Left cardiac atrium (tissue), 4 donors: ENCODE measurements at places on chromosomes 16 and 17.

- DNase-seq, result no peak
Measured at GRCh38 chr17:68611353-68612208, 10.4 kb upstream of the FAM20A start.

- no peak for DNase-seq
Measured at GRCh38 chr17:57946798-57947358, 8.3 kb downstream of the CUEDC1 start.

- peak; percentile 81 for DNase-seq
Measured at GRCh38 chr17:78127239-78127887, 1.2 kb downstream of the TMC6 start.

DNA sequence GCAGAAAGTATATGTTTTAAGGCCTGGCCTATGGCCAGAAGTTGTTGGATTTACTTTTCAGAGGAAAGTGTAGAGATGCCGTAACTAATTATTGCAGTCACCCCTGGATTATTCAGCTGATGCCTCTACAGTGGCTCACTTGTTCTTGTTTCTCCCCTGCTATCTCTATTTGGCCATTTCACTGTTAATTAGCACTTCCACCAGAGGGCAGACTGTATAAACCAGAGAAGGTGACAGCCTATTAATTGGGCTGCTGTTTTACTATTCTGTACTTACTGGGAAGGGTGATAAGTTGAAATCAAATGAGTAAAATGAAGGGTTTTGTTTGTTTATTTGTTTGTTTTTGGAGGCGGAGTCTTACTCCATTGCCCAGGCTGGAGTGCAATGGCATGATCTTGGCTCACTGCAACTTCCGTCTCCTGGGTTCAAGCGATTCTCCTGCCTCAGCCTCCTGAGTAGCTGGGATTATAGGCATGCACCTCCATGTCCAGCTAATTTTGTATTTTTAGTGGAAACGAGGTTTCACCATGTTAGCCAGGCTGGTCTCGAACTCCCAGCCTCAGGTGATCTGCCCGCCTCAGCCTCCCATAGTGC lies 66.0 kb downstream of the CDK12 start:
- no peak for DNase-seq

- no peak for DNase-seq
Measured at GRCh38 chr16:22789281-22789945, 24.5 kb upstream of the HS3ST2 start.

GRCh38 chr17:15782866-15783265 lies 50.8 kb downstream of the TBC1D26 start:
- DNase-seq, result peak; percentile 71

- no peak for DNase-seq
Measured at GRCh38 chr17:42241871-42242270, 34.3 kb downstream of the STAT5B start.

- no peak for DNase-seq
Measured at GRCh38 chr16:29663016-29663806, at the start of gene SPN. TSS of gene SPN (plus strand) at chr16:29663247. CDS start at chr16:29663729, 482 bp downstream.
